Parietal lobe (tissue), 2 donors: ENCODE measurements at places on chromosomes 4 and X. TPM values are rescaled to one million over a fixed set of nuclear protein-coding genes. Genes with fewer than 3 reads are reported as not detected.

The POU3F4 gene
- total RNA-seq = 18.8 TPM

The RASSF6 gene
- total RNA-seq = not detected

The PCDH18 gene
- 17.8 TPM for total RNA-seq

The RAB9A gene
- total RNA-seq = 17.2 TPM

The ADH4 gene
- total RNA-seq = not detected

The FRMD7 gene
- total RNA-seq = not detected

The SSX4 gene
- not detected for total RNA-seq

The FOXP3 gene
- not detected for total RNA-seq

The CXCL5 gene
- total RNA-seq = not detected

The IL1RAPL1 gene
- 16.0 TPM for total RNA-seq
